AML-193 (cell line): ENCODE measurements at places on chromosomes 16 and 17.

DNA sequence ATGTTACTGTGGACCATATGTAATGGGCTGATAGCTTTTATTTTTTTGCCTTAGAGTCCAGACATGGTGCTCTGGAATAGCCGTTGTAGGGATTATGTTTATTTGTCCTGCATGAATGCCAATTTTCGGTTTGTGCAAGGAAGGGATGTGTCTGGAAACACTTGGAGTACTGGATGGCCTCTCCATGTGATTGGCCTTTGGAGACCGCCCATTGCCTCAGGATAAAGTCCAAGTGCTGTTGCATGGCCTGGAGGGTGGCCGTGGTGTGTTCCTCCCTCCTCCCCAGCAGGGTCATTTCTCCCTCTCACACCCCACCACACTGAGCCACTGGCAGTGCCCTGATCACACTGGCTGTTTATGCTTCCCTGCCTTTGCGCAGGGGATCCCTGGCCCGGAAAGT lies 93.9 kb downstream of the MSI2 start:
- no peak for DNase-seq

GRCh38 chr17:67157732-67158639 lies 87.0 kb downstream of the HELZ start:
- peak; percentile 17 for DNase-seq

DNA sequence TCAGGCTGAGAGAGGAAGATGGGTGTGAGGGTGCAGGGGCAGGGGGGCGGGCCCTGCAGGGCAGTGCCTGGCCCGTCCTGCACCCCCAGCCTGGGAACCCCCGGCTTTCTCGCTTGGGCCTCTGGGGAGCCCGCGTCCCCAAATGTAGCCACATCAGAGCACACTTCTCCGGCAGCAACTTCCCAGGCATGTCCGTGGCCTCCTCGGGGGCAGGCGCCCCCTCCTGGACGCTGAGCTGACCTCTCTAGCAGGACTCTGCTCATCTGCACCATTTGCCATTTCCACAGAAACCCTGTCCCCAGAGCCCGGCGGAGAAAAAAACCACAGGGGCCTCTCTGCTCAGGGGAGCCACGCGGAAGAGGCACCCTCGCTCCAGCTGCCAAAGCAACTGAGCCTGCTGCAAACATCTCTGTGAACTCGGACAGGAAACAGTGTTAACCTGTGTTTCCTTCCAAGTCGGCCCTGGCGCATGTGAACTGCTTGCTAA lies 63.4 kb downstream of the KLHDC4 start:
- no peak for DNase-seq

- DNase-seq: no peak
Observed at GRCh38 chr17:1043601-1044251, 46.8 kb downstream of the TIMM22 start.

GRCh38 chr16:21614896-21615295 lies 15.5 kb downstream of the METTL9 start:
- DNase-seq: no peak

GRCh38 chr17:38896346-38896954 lies 26.6 kb downstream of the LASP1 start:
- no peak for DNase-seq

GRCh38 chr16:58577141-58577540 lies 52.5 kb downstream of the CNOT1 start:
- no peak for DNase-seq

GRCh38 chr17:2705263-2705662 lies 6.3 kb downstream of the CLUH start:
- DNase-seq: no peak

- DNase-seq: no peak
Observed at GRCh38 chr17:41629826-41630670, 5.7 kb upstream of the KRT17 start.

GRCh38 chr17:75783069-75783783 lies 1.4 kb upstream of the UNK start:
- peak; percentile 97 for DNase-seq

- no peak for DNase-seq
Observed at GRCh38 chr17:29612404-29613280, 10.1 kb downstream of the CORO6 start.

DNA sequence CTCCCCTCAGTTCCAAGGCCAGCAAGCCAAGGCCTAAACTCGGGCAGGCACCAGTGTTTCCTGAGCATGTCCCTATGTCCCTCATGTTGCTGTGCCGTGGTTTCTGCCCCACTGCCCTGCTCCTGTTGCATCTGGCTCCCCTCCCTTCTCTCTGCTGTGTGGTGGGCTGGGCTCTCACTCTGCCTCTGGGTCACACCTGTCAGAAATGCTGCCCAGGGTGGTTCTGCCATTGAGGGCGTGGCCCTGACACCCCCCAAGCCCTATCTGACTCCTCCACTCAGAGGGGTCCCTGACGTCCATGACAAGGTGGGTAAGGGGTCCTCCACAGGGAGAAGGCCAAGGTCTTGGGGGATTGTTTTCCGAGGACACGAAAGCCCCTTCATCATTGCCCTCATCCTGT lies 9.2 kb upstream of the ITGA3 start:
- no peak for DNase-seq

GRCh38 chr16:54430491-54431030 lies 144.0 kb upstream of the IRX3 start:
- DNase-seq: no peak

GRCh38 chr17:18005496-18005895 lies 32.8 kb downstream of the DRC3 start:
- DNase-seq: no peak

- no peak for DNase-seq
Observed at GRCh38 chr16:68792465-68793324, 50.6 kb upstream of the TANGO6 start.

DNA sequence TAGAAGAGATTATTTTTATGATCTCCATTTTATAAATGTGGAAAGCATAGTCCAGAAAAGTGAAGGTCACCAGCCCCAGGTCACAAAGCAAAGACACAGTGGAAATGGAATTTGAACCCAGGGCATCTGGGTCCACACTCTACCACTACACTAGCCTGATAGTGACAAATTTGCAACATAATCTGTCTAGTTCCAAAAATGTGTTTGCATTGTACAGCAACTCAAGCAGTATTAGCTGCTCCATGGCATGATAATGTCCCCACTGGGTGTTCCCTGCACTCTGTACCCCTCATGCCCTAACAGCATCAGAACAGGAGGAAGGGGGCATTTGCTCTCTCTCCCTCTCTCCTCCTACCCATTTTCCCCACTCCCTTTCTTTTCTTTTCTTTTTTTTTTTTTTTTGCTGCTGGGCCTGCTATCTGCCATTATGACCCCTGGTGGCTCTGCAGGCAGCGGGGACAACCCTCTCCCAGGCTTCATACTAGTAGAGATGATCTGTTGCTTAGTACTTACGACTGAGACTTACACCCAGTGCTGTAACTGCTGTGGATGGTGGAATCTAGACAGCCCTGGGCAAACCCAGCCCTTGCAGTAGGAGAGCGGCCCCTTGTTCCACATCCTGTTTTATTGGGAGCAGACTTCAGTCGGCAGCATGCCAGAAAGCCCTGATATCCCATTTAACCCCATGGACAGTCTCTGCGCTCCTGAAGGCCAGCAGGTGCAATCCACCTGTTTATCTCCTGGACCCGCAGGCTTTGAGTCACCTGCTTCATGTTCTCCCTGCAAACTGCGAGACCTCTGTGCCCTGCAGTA lies 306.3 kb downstream of the SOX9 start:
- no peak for DNase-seq

- DNase-seq: no peak
Observed at GRCh38 chr16:11797957-11798299, 870 bp upstream of the ZC3H7A start.

DNA sequence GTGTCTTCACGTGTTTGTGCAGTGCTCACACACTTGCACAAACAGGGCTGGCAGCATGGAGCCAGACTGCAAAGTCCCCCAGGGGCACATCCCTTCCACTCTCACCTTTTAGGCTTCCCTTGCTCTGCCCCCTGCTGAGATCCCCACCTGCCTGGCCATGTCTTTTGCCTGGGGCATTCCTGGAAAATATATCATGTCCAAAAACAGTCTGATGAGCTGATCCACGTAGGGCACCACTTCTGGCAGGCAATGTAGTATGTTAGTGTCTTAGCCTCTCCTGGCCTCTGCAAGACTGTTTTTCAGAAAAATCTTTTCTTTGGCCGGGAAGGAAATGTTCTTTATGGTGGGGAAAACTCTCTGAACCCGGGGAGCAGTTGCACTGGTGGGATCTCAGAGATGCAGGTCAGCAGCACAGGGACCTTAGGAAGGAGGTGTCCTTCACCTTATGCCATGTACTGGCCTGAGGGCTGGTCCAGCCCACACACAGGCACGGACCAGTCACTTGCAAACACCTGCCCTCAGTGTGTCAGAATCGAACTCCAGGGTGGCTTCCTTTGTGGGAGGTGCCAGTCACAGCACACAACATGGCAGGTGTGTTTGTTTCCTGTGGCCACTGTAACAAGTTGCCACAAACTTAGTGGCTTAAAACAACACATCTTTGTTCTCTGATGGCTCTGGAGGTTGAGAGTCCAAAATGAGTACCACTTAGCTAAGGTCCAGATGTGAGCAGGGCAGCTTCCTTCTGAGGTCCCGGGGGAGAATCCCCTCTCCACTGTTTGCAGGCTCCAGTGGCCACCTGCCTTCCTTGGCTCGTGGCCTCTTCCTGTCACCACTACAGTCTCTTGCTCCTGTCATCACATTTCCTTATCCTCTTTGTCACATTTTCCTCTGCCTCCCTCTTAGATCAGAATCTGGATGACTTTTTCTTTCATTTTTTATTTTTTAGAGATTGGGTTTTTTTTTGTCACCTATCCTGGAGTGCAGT lies 46.6 kb downstream of the MPRIP start:
- no peak for DNase-seq

DNA sequence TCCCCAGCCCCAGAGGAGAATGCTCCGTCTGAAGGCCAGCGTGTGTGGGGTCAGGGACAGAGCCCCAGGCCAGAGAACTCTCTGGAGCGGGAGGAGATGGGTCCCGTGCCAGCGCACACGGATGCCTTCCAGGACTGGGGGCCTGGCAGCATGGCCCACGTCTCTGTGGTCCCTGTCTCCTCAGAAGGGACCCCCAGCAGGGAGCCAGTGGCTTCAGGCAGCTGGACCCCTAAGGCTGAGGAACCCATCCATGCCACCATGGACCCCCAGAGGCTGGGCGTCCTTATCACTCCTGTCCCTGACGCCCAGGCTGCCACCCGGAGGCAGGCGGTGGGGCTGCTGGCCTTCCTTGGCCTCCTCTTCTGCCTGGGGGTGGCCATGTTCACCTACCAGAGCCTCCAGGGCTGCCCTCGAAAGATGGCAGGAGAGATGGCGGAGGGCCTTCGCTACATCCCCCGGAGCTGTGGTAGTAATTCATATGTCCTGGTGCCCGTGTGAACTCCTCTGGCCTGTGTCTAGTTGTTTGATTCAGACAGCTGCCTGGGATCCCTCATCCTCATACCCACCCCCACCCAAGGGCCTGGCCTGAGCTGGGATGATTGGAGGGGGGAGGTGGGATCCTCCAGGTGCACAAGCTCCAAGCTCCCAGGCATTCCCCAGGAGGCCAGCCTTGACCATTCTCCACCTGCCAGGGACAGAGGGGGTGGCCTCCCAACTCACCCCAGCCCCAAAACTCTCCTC lies 10.4 kb downstream of the CX3CL1 start:
- DNase-seq: no peak

GRCh38 chr17:67215991-67216421 lies 29.0 kb downstream of the HELZ start:
- no peak for DNase-seq

GRCh38 chr17:68356949-68357455 lies 65.7 kb downstream of the ARSG start:
- no peak for DNase-seq

DNA sequence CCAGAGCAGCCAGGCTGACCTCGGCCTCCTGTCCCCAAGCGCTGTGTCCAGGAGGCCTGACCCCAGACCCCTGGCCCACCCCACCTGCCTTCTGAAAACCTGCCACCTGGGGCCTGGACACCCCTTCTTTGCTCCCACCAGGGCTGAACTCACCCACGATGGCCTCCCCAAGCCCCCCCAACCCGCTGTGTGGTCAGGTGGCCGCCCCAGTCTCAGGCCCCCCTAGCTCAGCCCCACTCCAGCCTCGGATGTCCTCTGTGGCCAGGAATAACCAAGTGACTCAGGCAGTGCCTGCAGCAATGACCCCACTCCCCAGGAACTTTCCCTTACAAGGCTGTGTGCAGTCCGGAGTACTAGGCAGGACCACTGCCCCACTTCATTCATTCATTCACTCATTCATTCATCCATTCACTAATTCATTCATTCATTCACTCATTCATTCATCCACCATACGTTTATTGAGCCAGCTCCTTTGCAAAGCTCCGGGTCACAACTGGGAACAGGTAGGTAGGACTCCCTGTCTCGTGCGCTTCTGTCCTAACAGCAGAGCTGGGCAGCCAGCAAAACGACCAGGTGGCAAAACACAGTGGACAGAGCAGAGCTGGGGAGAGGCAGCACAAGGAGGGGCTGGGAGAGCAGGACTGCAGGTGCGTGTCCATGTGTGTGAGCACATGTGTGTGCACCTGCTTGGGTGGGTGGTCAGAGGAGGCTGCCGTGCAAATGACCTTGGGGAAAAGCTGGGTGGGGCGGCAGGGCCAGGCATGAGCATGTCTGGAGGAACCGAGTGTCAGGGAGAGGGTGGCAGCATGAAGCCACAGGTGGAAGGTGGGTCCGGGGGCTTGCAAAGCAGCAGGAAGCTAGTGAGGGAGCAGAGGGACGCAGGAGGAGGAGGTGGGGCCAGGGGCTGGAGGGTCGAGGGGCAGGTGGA lies 75.8 kb upstream of the CBX4 start:
- DNase-seq: no peak

DNA sequence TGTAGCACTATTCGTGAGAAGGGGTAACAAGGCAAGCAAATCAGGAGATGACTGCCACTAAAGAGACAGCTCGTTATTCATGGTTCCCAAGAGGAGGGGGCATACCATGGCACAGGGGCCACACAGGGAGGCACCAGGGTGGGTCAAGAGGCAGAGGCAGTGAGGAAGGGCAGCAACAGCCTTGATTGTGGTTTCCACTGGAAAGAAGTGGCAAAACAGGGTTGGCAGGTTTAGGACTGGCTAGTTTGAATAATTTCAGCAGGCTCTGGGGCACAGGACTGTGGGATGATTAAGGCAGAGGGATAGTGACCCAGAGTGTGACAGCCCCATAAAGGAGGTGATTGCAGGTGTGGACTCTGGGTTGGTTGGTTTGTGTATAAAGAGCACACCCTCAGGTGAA lies 188.9 kb downstream of the CBLN1 start:
- no peak for DNase-seq

- no peak for DNase-seq
Observed at GRCh38 chr16:86986136-86986535, 331.1 kb downstream of the C16orf95 start.
